Glutamatergic neuron (in vitro differentiated cells): ENCODE measurements at places on chromosomes 2 and 18.

DNA sequence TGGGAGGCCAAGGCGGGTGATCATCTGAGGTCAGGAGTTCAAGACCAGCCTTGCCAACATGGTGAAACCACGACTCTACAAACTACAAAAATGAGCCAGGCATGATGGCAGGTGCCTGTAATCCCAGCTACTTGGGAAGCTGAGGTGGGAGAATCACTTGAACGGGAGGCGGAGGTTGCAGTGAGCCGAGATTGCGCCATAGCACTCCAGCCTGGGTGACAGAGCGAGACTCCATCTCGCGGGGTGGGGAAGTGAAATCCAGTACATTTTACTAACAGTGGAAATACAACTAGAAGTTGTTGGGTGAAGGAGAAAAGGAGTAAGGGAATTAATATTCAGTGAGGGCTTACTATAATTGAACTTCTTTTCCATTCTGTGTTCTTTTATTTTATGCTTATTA, 13.2 kb upstream of the ENOSF1 start:
- no peak for DNase-seq

GRCh38 chr2:225419033-225419432, 19.5 kb downstream of the NYAP2 start:
- DNase-seq = no peak

DNA sequence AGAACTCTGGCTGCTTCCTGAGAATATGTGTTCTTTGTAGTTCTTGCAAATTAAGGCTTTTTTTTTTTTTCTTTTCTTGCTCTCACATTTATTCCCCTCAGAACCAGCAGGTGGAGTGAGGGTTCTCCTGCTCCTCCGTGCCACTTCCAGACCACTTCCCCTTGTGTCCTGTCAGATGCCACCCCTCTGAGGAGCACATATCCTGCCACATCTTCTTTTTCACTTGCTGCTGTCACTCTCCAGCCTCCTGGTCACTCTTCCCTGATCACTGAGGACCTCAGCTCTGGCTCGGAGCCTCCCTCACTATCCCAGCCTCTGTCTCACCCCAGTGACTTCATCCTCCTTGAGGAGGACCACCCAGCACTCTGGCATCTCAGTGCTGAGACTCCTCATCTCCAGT, 100.5 kb downstream of the TACR1 start:
- DNase-seq = no peak

- no peak for DNase-seq
These were observed 13.4 kb upstream of the CELF4 start for GRCh38 chr18:37578886-37579513.

- no peak for DNase-seq
These were observed 878 bp downstream of the FBXO15 start for GRCh38 chr18:74146756-74147155.

GRCh38 chr2:167342769-167343168, 454.5 kb downstream of the XIRP2 start:
- no peak for DNase-seq

DNA sequence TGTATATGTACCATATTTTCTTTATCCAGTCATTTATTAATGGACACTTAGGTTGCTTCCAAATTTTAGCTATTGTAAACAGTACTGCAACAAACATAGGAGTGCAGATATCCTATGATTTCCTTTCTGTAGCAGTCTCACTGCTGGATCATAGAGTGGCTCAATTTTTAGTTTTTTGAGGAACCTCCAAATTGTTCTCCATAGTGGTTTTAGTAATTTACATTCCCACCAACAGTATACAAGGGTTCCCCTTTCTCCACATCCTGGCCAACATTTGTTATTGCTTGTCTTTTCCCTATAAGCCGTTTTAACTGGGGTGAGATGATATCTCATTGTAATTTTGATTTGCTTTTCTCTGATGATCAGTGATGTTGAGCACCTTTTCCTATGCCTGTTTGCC, 114.3 kb downstream of the TMEM17 start:
- no peak for DNase-seq

- DNase-seq = no peak
These were observed 153.0 kb downstream of the TMEM247 start for GRCh38 chr2:46632349-46632748.

DNA sequence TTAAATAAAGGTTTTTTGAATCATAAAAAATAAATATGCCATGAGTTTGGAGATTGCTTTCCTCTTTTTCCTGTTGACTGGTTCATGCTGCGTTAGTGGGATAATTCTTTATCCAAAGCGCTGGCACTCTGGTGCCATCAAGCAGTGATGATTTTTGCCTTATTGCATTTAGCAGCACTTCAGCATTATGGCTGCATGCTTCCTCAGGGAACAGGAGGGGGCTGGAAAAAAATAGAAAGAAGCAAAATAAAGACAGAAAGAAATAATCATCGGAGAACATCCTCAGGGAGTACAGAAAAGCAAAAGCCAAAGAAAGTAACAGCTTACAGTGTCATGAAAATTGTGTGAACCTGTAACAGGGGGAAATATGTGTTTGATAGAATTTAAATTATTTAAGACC, 1408.2 kb upstream of the PIK3C3 start:
- DNase-seq = no peak

GRCh38 chr2:55165626-55166025, 66.5 kb downstream of the CLHC1 start:
- no peak for DNase-seq

GRCh38 chr2:215839816-215840215, 173.5 kb downstream of the MREG start:
- no peak for DNase-seq

DNA sequence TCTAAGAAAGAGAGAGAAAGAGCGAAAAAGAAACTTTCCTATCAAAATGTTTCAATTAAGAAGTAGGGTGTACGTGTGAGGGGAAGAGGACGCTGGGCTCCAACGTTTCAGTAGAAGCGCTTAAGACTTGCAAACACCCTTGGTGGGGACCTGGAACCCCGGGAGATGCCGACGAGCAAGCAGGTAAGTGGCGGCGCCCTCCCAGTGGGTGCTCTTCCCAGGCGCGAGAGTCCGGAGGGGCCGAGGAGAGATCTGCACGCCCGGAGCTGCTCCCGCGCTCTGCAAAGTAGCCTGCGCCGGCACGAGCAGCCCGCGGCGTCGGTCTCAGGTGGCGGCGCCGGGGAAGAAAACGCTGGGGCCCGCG, 678 bp upstream of the OTX1 start:
- no peak for DNase-seq

GRCh38 chr2:160201849-160202539, 1.9 kb upstream of the ITGB6 start:
- no peak for DNase-seq

DNA sequence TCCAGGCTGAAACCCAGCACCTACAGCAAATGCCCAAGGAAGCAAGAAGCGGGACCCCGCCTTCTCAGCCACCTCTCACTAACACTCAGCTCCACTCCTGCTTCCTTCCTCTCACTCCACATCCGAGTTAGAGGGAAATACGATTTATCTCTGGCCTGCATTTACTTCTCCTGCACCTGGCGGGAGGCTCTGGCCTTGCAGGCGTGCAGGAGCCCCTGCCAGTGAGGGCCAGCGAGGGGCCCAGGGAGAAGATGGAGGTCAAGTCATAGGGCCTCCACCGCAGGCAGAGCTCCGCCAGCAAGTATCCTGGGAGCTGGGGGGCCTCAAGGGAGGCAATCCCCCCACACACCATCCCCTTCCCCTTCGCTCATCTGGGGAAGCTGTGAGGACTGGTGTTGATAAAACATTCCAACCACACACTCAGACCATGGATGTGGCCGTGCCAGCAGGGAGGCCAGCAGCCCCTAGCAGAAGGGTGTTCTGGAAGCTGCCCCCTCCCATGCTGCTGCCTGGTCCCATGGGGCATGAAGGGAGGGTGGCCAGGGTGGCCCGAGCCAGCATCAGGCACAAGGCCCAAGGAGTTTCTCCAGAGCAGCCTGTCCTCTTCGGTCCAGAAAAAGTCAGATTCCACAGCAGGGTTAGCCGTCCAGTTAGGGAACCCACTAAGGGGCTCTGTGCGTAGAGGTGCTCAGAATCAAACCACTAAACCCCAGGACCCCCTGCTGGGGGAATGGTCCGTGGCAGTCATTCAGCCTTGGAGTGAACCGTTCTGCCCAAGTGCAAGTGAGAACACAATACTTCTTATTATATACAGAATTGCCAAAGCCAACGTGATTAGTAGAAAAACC, 91.2 kb downstream of the HDAC4 start:
- no peak for DNase-seq

DNA sequence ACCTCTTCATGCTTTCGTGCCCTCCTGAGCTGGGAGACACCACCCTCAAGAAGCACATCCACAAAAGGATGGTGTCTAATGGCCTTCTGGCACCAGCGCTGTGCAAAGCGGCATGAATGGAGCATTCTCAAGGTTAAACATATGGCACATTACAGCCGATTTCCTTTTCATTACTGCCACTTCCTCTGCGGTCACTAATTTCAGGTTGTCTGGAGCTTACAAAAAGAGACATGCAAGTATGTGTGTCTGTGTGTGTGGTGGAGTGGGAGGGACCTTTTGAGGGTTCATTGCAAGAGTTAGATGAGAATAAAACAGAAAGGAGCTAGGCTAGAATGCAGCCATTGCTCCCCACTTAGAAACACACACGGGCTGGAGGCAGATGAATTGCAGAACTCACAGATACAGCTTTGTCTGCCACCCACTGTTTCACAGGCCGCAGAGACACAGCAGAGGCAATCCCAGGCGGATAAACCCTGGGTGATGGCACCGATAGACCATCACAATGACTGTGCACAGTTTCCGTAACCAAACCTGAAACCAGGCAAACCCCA, 76.0 kb downstream of the TGIF1 start:
- no peak for DNase-seq

GRCh38 chr2:136238286-136239078, 120.5 kb upstream of the CXCR4 start:
- no peak for DNase-seq

DNA sequence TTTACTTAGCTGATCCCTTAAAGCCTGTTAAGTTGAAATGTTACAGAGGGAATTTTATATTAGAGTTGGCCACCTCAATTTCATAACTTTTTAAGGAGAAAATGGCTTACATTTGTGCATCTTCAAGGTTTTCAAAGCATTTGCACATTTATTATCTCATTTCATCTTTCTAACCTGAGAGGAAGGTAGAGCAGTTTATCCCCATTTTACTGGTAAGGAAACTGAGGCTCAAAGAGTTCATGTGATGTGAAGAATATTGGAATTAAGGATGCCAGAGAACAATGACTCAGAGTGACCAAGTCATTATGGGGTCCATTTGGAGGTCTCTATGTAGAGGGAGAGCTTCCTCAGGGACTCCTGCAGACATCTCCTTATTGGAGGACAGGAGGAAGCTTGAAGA, 35.0 kb downstream of the PRKRA start:
- DNase-seq = no peak

DNA sequence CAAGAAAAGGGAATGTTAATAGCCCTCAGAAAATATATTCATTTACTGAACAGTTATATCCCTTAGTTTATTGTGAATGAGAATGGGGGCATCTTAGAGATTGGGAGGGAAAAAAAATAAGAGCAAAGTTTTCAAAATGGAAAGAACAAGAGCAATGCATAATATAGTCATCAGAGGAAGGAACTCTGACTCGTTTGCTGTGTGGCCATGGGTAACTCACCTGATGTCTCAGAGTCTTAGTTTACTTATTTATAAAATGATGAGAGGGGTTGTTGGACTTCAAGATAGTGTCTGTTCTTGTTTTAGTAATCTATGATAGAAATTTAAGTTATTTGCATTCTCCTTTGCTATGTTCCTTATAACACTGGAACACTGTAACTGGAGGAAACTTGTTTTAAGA, 70.7 kb downstream of the EML4 start:
- no peak for DNase-seq

- no peak for DNase-seq
These were observed 206.4 kb upstream of the NCKAP5 start for GRCh38 chr2:133774654-133775015.

GRCh38 chr2:105117565-105117964, 79.7 kb downstream of the MRPS9 start:
- DNase-seq = no peak

- DNase-seq = no peak
These were observed 7.5 kb downstream of the NRP2 start for GRCh38 chr2:205689820-205690219.

- no peak for DNase-seq
These were observed 69.1 kb upstream of the PID1 start for GRCh38 chr2:229340086-229340760.

- no peak for DNase-seq
These were observed 690 bp downstream of the SDC1 start for GRCh38 chr2:20224164-20224715.

- DNase-seq = no peak
These were observed 1.5 kb upstream of the GDF7 start for GRCh38 chr2:20665243-20666004.

GRCh38 chr2:127763776-127764175, 47.2 kb downstream of the WDR33 start:
- DNase-seq = no peak

- DNase-seq = no peak
These were observed 93.9 kb downstream of the ACKR3 start for GRCh38 chr2:236663287-236664101.

DNA sequence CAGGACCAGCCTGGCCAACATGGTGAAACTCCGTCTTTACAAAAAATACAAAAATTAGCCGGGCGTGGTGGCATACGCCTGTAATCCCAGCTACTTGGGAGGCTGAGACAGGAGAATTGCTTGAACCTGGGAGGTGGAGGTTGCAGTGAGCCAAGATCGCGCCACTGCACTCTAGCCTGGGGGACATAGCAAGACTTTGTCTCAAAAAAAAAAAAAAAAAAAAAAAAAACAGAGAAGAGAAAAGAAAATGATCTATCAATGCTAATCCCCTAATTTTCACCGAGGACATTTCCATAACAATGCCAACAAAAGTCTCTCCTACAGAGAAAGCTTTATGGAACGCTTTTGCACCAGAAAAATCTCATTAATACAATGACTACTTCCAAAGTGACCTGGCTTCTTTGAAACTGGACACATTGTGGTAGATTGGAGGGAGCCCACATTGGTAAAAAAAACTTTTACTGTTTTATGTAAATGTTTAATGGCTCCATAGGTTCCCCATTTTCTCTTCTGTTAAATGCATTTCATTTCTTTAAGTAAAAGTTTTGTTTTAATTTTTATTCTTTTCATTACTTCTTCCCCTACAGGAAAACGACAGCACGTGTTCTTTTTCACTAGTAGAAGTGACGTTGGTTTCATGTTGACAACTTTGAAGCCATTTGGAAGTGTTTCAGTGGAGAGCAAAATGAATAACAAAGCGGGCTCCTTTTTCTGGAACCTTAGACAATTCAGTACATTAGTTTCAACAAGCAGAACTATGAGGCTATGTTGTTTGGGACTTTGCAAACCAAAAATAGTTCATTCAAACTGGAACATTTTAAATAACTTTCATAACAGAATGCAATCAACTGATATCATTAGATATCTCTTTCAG, 888 bp downstream of the FASTKD2 start:
- DNase-seq = no peak

GRCh38 chr2:241391892-241392665, 36.0 kb downstream of the FARP2 start:
- DNase-seq = no peak
